Keratinocyte (primary cell): ENCODE measurements at places on chromosomes 11 and 22.

GRCh38 chr11:118529584-118530175 is 1.3 kb upstream of the TMEM25 start:
- DNase-seq: no peak

GRCh38 chr22:33722816-33723215 is 197.5 kb downstream of the LARGE1 start:
- peak; percentile 5 for DNase-seq

DNA sequence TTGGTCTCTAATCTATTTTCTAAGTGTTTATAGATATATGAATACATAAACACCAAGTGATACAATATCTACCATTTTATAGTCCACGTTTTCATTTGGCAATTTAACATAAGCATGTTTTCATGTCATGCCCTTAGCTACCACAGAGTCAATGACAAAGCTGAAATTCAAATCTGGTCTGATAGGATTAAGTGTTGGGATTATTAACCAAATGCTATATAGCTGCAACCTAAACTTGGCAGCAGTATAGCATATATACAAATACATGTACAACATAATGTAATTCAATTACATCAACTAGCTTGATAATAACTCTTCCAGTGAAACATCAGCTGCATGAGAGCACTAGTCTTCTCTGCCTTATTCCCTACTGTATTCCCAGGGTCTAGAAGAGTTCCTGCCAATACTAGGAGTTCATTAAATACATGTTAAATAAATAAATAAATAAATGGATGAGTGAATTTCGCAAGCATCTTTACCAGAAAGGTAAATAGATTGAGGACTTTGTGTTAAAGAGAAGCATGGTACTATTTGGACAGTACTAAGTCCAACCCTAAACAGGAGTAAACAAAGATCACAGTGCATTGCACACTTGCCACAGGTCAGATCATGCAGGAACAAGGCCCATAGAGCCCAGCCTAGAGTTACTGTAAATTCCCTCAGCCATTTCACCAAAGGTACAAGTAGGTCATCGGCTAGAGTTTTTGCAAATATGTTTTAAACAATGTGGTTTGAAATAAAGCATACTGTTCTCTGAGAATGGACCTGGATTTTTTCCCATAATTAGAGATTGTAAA is 12.8 kb downstream of the SAA4 start:
- no peak for DNase-seq

DNA sequence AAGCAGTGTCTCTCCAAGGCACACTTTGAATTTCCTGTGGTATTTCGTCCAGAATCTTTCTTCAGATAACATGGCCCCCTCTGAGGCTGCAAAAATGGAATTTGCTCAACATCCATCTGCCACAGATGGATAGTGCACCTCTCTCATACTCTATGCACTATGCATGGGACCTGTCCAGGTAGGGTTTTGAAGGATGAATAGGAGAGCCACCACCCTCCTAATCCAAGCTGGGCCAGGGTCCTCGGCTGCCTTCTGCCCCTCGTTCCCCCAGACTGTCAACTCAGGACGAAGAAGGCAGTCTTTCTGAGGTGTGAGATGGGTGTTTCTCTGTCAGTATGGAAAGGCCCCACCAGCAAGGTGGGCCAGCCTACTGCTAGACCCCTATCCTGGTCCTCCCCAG is 56.4 kb downstream of the MN1 start:
- no peak for DNase-seq

DNA sequence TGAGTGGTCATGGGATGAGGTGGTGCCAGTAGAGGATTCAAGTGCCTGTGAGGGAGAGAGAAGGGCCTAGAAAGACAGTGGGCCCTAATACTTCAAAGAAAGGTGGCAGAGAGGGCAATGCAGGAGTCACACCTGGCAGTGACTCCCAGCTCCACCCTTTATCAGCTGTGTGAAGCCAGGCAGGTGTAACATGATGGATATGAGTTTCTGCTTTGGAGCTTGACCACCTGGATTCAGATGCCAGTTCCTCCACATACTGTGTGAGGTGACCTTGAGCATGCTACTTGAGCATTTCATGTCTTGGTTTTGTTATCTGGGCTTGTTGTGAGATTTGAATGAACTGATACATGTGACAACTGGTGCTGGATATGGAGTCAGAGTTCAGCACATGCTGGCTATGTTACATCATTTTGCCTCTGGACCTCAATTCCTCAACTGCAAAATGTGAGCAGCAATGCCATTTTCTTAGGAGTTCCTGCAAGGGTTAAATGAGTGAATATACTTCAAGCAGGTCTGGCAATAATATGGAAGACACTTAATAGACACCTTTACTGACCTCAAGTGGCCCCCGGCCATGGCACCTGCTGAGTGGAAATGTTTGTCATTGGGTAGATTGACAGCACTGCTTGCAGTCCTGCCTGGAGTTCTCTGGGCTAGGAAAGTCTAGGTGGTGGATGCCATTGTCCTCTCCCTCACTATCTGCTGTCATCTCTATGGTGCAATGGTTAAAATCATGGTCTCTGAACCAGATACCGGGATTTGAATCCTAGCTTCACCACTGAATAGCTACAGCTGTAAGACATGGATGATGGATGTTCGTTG is 83.3 kb downstream of the MICAL2 start:
- DNase-seq: no peak

DNA sequence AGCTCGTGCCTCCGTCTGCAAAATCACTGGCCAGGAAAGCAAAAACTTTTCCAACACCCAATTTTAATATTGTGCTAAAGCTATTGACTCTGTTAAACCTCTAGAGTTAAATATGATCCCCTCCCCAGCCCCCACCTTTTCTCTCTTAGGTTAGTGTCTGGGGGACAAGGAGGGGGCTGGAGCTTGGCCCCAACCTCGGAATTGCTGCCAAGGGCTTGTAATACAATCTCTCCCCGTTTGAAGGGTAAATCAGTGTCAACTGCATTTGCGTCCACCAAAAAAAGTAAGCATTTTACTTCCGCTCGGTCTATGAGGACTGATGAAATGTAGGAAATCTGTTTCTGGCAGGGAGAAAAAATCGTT is at the start of gene GAS2:
Gene GAS2, plus strand, starts transcription at position 287 of the 363 bp plus-strand sequence. CDS start 8,259 bp downstream, outside the sequence.
- no peak for DNase-seq

DNA sequence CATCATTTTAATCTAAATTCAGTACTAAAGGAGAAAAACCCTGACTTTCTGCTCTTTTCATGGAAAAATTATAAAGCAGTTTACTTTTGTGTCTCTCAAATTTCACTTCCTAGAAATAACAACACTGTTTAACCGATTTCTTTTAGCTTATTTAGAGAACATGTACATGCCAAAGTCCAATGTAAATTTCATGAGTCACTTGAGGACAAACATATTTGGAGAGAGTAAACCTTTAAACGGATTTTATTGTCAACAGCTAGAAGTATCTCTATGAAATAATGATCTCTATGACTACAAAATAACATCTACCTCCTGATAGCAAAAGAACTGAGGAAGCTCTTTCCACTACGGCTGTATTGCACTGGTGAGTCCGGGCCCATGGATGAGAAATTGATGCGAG is 46.3 kb upstream of the SLC22A25 start:
- DNase-seq: no peak

DNA sequence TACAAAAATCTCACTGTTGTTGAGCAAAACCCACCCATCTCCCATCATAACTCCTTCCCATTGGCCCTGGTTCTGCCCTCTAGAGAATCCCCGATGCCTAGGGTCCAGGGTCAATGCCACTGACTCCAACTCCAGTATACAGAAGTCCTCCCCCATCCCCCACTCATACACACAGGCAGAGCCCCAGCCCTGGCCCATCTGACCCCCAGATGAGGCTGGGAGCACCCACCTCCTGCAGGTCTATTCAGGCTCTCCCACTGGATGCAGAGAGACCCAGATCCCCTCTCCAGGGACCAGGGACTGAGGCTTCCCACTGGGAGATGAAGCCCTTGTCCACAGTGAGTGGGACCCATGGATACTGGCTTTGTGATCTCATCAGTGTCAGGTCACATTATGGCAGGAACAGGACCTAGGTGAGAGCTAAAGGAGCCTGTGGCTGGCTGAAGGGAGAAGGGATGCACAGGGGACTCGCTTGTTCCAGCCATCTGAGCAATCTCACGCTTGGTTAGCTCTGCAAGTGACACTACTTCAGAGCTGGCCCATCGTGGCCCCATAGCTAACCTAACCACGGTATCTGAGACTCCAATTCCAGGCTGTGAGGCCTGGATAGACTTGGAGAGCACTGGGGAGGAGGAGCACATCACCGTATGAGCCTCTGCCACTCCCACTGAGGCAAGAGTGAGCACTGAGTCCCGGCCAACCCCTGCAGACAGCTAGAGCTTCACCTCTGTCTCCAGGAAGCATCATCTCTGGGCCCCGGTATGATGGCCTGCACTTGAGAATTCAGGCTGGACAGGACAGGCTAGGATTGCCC is 35.7 kb downstream of the TRIM29 start:
- no peak for DNase-seq

- DNase-seq: no peak
Observed at GRCh38 chr22:29604076-29604360, 585 bp downstream of the NF2 start.

DNA sequence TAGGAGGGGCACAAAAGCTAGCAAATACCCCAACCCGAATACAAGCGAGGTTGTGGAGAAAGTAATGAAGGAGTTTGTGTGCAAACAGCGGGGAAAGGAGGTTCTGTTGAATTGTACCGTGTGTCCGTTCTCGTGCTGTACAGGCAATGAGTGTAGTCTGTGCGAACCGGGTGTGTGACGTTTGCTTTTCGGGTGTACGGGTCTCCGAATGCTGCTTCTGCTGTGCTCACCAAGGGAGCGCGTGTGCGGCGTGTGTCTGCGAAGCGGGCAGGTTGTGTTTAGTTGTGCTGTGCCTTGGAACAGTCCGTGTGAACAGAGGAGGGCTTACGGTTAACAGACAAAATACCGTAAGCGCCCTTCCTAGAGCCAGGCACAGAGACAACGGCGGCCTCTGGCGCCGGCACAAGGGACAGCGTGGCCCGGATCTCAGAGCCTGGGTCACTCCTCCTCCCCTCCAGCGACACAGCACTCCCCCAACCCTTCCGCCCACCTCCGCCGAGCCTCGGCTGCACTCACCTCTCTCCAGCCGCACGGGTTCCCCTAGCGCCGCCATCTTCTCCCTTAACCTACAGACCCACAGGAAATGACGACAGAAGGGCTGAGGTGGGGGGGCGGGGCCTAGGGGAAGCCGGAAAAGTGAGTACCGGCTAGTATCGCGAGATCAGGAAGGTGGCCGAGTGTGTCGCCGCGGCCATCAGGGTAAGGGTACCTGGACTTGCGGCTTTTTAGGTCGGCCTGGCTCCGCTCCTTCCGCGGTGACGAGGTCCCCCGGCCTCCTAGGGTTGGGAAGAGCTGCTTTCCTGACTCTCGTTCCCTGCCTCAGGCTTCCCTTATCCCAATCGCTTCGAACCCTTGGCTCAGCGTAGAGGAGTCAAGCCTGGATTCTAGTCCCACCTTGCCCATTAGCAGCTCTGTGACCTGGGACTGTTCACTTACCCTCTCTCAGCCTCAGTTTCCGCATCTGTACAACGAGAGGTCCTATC is at the start of gene LIN7C:
Gene LIN7C, minus strand, starts transcription at position 570 of the 983 bp plus-strand sequence. Its CDS starts 17 bp downstream, at position 553.
- DNase-seq: peak; percentile 77

DNA sequence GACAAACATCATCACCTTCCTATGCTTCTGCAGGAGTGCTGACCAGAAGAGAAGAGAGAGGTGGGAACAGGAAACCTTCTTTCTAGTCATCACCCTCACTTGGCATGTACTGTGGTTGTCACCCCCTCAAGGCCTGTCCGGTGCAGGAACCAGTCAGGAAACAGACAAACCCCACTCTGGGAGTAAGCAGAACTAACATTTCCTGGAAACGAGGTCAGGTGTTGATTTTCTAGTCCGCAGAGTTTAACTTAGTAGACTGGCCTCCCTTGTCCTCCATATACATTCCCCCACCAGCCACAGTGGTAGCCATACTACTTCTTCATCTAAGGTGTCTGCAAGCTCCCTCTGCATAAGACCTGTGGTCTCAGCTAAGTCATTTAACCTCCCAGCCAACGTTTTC is 80.7 kb upstream of the NCAM1 start:
- DNase-seq: no peak

- no peak for DNase-seq
Observed at GRCh38 chr11:46331282-46331984, 15.8 kb upstream of the DGKZ start.

DNA sequence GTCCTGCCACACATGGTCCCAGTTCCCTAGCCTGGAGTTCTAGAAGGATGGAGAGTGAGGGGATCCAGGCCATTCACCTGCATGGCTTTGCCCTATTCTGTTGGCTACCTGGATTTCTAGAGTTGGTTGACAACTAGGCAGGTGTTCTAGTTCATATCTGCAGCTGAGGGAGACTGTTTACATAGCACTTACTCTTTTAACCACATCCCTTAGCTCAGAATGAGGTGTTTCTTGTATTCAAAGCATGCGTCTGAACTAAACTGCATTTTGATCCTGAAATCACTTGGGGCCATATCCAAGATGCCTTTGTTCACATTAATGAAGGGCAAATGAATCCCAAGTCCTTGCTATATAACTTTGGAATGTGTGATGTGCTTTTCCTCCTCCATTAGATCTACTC is 60.9 kb downstream of the SYT13 start:
- no peak for DNase-seq

GRCh38 chr11:116723511-116723910 is 49.3 kb downstream of the BUD13 start:
- DNase-seq: no peak

- peak; percentile 49 for DNase-seq
Observed at GRCh38 chr11:119417726-119418540, 5.0 kb downstream of the THY1 start.

- no peak for DNase-seq
Observed at GRCh38 chr11:107591378-107592230, 657 bp downstream of the ELMOD1 start.

DNA sequence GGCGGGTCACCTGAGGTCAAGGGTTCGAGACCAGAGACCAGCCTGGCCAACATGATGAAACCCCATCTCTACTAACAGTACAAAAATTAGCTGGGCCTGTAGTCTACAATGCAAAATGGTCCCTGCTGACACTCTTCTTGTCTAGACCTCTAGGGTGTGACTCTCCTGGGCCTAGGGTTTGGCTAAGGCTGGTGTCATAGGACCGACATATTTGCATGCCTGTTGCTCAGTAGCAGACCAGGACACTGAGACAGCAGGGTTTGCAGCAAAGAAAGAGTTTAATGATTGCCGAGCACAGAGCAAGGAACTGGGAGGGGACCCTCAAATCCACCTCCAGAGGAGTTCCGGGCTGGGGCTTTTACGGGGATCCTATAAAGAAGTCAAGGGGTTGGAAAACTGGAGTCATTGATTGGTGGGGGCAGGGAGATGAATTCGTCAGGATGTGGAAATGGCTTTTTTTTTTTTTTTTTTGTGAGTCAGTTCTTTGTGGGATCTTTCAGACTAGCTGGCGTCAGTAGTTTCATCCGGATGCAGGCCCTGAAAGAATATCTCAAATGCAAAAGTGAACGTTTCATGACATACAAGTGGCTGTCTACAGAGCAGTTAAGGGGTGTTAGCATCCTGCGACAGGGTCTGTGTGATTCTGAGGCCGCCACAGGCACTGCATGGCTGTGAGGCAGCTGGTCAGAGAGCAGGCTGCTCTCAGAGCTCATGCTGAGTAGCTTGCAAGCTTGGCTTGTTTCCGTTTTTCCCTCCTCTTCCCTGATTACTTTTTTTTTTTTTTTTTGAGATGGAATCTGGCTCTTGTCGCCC is 27.2 kb upstream of the A4GALT start:
- no peak for DNase-seq
